ENCODE measurements at places on chromosomes 6 and 20. TPM values are rescaled to one million over a fixed set of nuclear protein-coding genes. Genes with fewer than 3 reads are reported as not detected.
A peak's percentile ranks its signal among the peaks of the same experiment; 100 is the strongest.

The MUCL3 gene
- not detected for total RNA-seq

The SLC25A27 gene
- total RNA-seq = 81.4 TPM

The ZNF322 gene
- 40.4 TPM for total RNA-seq

The PKHD1 gene
- 0.11 TPM for total RNA-seq

The KIF25 gene
- total RNA-seq = not detected

The FLRT3 gene
- 31.4 TPM for total RNA-seq

The OR2J1 gene
- not detected for total RNA-seq

The VSX1 gene
- total RNA-seq = not detected

The MAP7 gene
- total RNA-seq = 46.0 TPM

The CD109 gene
- 4.7 TPM for total RNA-seq

The HNF4A gene
- not detected for total RNA-seq

GRCh38 chr6:90574610-90575009, 12.3 kb downstream of the MAP3K7 start:
- DNase-seq = no peak
- H3K27ac ChIP-seq = no peak overlapping the region
- H3K4me3 ChIP-seq = no peak overlapping the region
- no peaks in the 10 kb centered on the region for H3K4me1 ChIP-seq
- no peaks in the 10 kb centered on the region for H3K27me3 ChIP-seq
- H3K36me3 ChIP-seq = no peaks in the 10 kb centered on the region

DNA sequence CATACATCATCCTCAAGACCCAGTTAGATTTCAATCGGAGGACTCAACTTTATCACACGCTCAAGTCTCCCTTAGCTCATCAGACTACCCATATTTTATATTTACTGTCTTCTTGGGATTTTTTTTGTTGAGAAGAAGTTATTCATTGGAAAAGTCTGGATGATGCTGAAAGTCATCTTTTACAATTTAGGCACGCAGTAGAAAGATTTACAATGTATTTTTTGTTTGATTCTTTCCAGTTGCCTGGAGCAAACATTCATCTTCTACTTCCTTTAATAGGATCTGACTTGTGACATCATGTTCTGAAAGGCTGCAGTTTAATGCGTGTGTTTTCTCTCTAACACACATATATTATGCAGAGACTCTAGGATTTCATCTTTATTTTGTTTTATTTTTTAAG, 235.7 kb downstream of the DOK5 start:
- no peak for DNase-seq
- no peak overlapping the region for H3K27ac ChIP-seq
- no peaks in the 10 kb centered on the region for H3K4me1 ChIP-seq
- no peaks in the 10 kb centered on the region for H3K36me3 ChIP-seq

- no peak for DNase-seq
- H3K27me3 ChIP-seq = no peaks in the 10 kb centered on the region
- H3K36me3 ChIP-seq = peaks cover 5% of the 10 kb centered on the region
- peaks cover 42% of the 10 kb centered on the region for H3K4me1 ChIP-seq
Measured at GRCh38 chr20:33664762-33665144, 2.0 kb upstream of the ACTL10 start.

GRCh38 chr6:137754866-137755265, 112.2 kb upstream of the TNFAIP3 start:
- H3K4me1 ChIP-seq = no peaks in the 10 kb centered on the region
- H3K27me3 ChIP-seq = no peaks in the 10 kb centered on the region
- no peak overlapping the region for H3K27ac ChIP-seq

DNA sequence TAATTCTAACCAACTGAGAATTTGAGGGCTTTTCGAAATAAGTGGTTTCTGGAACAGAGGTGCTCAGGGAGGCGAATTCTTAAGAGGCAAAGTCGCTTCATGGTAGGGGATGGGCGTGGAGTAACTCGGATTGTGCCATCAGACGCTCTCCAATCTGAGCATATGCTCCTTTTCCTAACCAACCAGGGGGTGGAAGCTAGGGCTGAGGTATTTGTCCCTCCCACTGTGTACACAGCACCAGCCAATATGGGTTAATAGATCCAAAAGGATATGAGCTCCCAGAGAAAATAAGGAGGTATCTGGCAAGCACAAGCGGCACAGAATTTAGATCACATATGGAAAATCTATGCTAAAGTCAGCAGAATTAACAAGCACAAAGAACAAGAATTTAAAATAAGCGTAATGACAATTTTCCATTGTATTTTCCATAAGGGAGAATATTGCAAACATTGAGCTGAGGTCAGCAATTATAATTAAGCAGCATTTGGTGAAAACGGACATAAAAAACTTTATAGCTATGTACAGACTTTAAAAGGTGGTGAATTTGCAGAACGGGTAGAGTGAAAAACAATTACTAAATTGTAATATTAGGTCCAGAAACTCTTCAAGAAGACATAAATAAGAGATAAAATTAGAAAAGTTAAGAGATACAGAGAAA, 55.0 kb upstream of the PHACTR1 start:
- no peaks in the 10 kb centered on the region for H3K36me3 ChIP-seq
- no peak overlapping the region for H3K4me3 ChIP-seq
- H3K27me3 ChIP-seq = no peaks in the 10 kb centered on the region
- no peak for DNase-seq
- no peak overlapping the region for H3K27ac ChIP-seq

DNA sequence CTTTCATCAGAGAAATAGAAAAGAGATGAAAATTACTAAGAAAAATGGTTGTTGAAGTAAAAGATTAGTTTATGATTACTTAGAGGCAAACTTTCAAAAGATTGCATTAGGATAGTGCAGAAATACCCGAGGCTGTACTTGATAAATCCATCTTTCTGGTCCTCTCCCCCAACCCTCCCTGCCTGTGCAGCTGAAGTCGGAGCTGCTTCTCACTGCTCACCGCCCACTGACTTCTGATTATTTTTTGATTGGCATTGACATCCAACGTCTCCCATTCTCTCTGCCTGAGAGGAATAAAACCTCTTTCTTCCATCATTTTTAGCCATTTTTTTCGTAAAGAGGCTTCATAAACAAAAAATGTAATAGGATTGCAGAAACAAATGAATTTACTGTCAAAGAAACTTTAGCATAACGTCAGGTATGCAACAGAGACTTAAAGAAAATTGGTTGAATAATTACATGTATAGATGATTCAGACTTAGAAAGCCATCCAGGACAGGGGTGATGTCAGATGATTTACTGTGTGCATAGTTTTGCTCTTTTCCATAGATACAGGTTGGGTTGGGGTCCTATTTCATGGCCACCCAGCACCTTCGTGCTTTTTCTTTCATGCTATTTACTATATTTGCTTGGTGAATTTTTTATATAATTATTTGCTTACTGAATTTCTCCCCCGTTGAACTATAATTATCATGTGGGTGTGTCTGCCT, 53.6 kb upstream of the EDN3 start:
- no peaks in the 10 kb centered on the region for H3K36me3 ChIP-seq
- H3K4me1 ChIP-seq = peaks cover 7% of the 10 kb centered on the region
- no peak overlapping the region for H3K4me3 ChIP-seq
- H3K27ac ChIP-seq = no peak overlapping the region

DNA sequence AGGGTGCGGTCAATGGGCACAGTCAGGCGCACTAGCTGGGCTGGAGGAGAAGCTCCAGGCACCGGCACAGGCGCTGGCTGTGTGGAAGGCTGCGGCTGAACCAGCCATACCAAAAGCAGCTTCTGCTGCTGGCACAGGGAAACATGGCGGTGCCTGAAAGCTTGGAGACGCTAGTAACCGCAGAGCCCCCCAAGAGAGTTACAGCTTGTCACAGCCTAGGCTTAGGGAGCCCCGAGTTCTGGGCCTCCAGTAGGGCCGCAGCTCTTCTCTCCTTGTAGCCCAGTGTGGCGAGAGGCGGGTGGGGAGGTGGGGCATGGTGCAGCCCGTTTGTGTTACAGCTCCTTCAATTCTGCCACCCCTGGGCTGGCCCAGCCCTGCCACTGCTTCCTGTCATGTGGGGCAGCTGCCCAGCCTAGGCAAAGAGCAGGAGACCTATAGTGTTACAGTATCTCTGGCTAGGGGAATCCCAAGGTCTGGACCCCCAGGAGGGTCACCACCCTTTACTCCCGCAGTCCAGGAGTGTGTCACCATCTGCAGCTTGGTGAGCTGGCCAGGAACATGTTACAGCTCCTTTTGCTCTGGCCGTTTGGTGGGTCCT, 58.6 kb upstream of the MANEA start:
- H3K27ac ChIP-seq = no peak overlapping the region
- no peak overlapping the region for H3K4me3 ChIP-seq

GRCh38 chr6:154673919-154674318, 59.3 kb upstream of the SCAF8 start:
- no peaks in the 10 kb centered on the region for H3K4me1 ChIP-seq
- no peaks in the 10 kb centered on the region for H3K27me3 ChIP-seq
- H3K4me3 ChIP-seq = no peak overlapping the region
- no peak overlapping the region for H3K27ac ChIP-seq
- no peaks in the 10 kb centered on the region for H3K36me3 ChIP-seq

DNA sequence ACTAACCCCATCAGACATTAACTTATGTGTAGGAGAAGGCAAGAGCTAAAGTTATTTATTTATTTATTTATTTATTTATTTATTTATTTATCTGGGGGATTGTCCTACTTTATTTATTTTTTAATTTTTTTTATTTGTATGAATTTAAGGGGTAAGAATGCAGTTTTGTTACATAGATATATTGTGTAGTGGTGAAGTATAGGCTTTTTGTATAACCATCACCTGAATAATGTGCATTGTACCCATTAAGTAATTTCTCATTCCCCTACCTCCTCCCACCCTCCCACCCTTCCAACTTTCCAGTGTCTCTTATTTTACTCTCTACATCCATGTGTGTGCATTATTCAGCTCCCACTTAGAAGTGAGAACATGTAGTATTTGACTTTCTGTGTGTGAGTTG, 51.6 kb downstream of the SPTLC3 start:
- no peaks in the 10 kb centered on the region for H3K36me3 ChIP-seq
- no peak for DNase-seq
- H3K27me3 ChIP-seq = no peaks in the 10 kb centered on the region
- H3K27ac ChIP-seq = no peak overlapping the region
- no peaks in the 10 kb centered on the region for H3K4me1 ChIP-seq

DNA sequence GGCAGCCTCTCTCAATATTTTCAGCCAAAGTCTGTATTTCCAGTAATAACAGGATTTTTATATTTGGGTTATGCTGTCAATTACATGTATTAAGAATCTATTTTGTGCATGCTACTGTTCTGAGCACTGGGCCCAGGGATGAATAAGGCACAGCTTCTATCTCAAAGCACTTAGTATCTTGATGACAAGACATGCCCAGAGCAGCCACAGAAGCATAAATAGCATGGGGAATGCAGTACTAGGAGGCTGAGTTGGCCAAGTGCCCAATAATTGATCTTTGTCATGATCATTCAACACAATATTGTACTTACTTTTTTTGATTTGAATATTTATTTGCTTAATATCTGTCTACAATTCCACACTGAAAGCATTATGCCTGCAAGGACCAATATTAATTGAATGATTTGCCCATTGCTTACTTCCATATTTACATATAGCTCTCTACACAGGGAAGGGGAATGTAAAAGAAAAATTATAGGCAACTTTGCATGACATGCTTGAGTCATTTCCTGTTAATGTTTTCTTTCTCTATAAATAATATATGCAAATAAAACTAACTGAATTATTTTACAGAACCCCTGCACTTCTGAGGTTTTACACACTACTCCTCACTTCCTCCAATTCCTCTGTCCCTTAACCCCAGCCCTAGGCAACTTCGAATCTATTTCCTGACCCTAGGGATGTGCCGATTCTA, 298.9 kb upstream of the BMP2 start:
- H3K4me3 ChIP-seq = no peak overlapping the region
- H3K27me3 ChIP-seq = no peaks in the 10 kb centered on the region
- no peaks in the 10 kb centered on the region for H3K4me1 ChIP-seq
- no peak overlapping the region for H3K27ac ChIP-seq
- no peak for DNase-seq

- peaks cover 16% of the 10 kb centered on the region for H3K36me3 ChIP-seq
- DNase-seq = peak; percentile 42
- H3K27me3 ChIP-seq = no peaks in the 10 kb centered on the region
Measured at GRCh38 chr20:19958219-19958618, 58.9 kb upstream of the NAA20 start.

GRCh38 chr6:162379757-162380409, 347.7 kb downstream of the PRKN start:
- H3K4me1 ChIP-seq = no peaks in the 10 kb centered on the region
- no peak overlapping the region for H3K27ac ChIP-seq
- H3K27me3 ChIP-seq = no peaks in the 10 kb centered on the region
- no peaks in the 10 kb centered on the region for H3K36me3 ChIP-seq
- H3K4me3 ChIP-seq = no peak overlapping the region
- no peak for DNase-seq

DNA sequence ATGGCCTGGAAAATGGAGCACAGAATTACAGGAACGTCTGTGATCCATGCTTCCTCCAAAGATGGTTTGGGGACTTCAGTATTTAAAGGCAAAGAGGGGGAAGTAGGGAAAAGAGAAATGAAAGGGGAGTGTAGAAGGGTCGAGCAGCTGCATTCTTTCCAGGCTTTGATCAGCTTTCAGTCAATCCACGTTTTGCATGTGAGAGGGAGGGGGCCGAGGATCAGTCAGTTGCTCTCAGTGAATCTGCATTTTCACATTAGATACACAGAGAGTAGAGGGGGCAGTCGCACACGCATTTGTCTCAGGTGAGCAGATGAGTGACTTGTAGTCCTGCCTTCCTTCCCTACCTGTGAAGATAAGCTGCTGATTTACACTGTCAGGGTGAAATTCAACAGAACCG, 78.8 kb downstream of the FOXF2 start:
- H3K27me3 ChIP-seq = no peaks in the 10 kb centered on the region
- no peak overlapping the region for H3K4me3 ChIP-seq
- no peaks in the 10 kb centered on the region for H3K4me1 ChIP-seq
- DNase-seq = no peak
- no peaks in the 10 kb centered on the region for H3K36me3 ChIP-seq

GRCh38 chr20:4067600-4068261, 52.4 kb upstream of the RNF24 start:
- H3K27me3 ChIP-seq = no peaks in the 10 kb centered on the region
- H3K36me3 ChIP-seq = no peaks in the 10 kb centered on the region

- no peak overlapping the region for H3K27ac ChIP-seq
- H3K4me3 ChIP-seq = no peak overlapping the region
- H3K27me3 ChIP-seq = no peaks in the 10 kb centered on the region
Measured at GRCh38 chr6:127641905-127642304, 64.9 kb downstream of the C6orf58 start.

GRCh38 chr20:32580970-32581838, 3.9 kb downstream of the NOL4L start:
- H3K27ac ChIP-seq = no peak overlapping the region
- H3K4me3 ChIP-seq = no peak overlapping the region
- H3K4me1 ChIP-seq = no peaks in the 10 kb centered on the region
- DNase-seq = no peak

DNA sequence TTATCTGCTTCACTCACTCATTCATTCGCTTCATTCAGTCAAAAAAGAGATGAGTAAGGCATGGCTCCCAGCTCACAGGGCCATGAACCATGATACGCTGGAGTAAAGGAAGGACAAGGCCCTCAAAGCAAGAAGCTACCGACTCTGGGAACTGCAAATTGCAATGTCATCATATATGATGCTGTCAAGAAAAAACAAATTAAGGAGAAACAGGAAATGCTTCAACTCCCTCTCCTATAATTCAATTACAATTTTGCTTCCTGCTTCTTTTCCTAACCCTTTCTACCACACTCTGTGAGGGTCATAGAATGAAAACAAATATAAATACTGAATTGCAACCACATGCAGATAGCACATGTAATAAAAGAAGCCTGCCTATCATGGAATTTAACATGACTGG, 725.7 kb upstream of the FLRT3 start:
- H3K27ac ChIP-seq = no peak overlapping the region
- H3K27me3 ChIP-seq = no peaks in the 10 kb centered on the region
- DNase-seq = no peak
- no peaks in the 10 kb centered on the region for H3K36me3 ChIP-seq
- peaks cover 6% of the 10 kb centered on the region for H3K4me1 ChIP-seq
- no peak overlapping the region for H3K4me3 ChIP-seq
